ENCODE measurements at places on chromosomes 11 and 22. TPM values are rescaled to one million over a fixed set of nuclear protein-coding genes. Genes with fewer than 3 reads are reported as not detected.

Gene HORMAD2
- total RNA-seq, result 1.8 TPM

Gene ZNF70
- 4.6 TPM for total RNA-seq

Gene PKNOX2
- total RNA-seq, result 6.9 TPM

Gene GP1BB
- total RNA-seq, result 16.8 TPM

Gene KRTAP5-11
- not detected for total RNA-seq

Gene CD6
- 2.3 TPM for total RNA-seq

Gene OR5B21
- not detected for total RNA-seq

Gene TSPAN32
- total RNA-seq, result 0.69 TPM

Gene MS4A4E
- total RNA-seq, result not detected

Gene PIK3C2A
- total RNA-seq, result 57.9 TPM

Gene RHOD
- 0.23 TPM for total RNA-seq

Gene RIMBP3C
- total RNA-seq, result 0.69 TPM

Gene ANO9
- total RNA-seq, result not detected

Gene IFTAP
- 66.0 TPM for total RNA-seq

Gene PATZ1
- 31.1 TPM for total RNA-seq

Gene MOV10L1
- 1.8 TPM for total RNA-seq

Gene TSSK2
- total RNA-seq, result not detected

Gene EXPH5
- total RNA-seq, result 2.3 TPM

Gene ENTHD1
- total RNA-seq, result not detected

Gene OR52A1
- total RNA-seq, result not detected

Gene RBFOX2
- total RNA-seq, result 413 TPM

Gene ADM
- 6.9 TPM for total RNA-seq

Gene OPCML
- total RNA-seq, result 72.9 TPM

Gene CTSD
- total RNA-seq, result 55.8 TPM
